Omental fat pad (tissue), 4 donors: ENCODE measurements at places on chromosomes 6 and 20.

- no peak for DNase-seq
Measured at GRCh38 chr6:4732691-4733315, 43.4 kb upstream of the CDYL start.

GRCh38 chr6:51268666-51269065 is 450.0 kb downstream of the TFAP2B start:
- no peak for DNase-seq

DNA sequence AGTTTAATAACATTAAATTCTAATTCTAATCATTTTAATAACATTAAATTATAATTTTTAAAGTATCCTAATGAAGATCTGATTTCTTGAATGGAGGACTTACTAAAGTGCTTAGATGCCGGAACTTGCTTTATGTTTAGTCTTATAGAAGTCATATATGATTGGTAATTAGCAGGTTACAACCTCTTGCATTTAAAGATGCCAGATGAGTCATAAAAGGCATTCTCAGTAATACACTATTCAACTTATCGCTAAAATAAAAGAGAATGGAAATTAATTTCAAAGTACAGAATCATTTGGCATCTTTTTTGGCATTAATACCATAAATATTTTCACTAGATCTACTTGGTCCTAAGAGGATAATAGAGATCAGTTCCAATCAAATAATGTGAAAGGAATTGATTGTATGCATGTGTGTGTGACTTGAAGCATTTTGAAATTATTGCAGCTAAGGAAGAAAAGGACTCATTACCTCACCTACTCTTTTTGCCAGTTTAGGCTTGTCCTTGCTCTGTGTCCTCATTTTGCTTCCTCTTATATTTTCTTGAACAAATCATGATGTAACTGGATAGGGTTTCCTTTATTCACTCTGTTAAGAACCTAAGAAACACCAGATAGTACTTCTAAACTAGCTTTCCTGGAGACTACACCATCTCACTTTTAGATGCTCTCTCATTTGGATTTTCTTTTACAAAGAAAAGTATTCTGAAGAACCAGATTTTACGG is 2.7 kb downstream of the COL21A1 start:
- no peak for DNase-seq

- DNase-seq, result no peak
Measured at GRCh38 chr20:11676630-11677287, 240.9 kb upstream of the BTBD3 start.

GRCh38 chr20:3227506-3227905 is 11.5 kb downstream of the SLC4A11 start:
- no peak for DNase-seq

DNA sequence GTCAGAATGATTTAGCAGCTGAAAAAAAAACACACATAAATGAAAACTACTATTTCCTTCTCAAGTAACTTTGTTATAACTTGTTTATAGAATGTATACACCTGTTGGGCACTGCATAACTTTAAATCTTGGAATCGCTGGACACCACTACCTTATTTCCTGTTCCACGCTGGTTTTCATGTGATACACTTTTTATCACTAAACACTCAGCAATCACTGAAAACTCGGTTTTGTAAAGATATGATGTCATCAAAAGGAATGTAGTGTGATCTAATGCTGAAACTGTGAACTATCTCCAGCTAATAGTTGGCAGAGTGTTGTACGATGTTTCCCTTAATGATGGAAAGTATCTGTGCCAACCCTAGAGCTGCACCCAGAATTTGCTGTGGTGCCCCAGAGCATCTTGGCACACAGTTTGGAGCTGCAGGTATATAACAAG is 127.9 kb downstream of the BACH2 start:
- no peak for DNase-seq

GRCh38 chr6:116579143-116579542 is 7.8 kb downstream of the RWDD1 start:
- DNase-seq, result no peak

- DNase-seq, result no peak
Measured at GRCh38 chr20:13857304-13857703, 72.5 kb downstream of the NDUFAF5 start.

DNA sequence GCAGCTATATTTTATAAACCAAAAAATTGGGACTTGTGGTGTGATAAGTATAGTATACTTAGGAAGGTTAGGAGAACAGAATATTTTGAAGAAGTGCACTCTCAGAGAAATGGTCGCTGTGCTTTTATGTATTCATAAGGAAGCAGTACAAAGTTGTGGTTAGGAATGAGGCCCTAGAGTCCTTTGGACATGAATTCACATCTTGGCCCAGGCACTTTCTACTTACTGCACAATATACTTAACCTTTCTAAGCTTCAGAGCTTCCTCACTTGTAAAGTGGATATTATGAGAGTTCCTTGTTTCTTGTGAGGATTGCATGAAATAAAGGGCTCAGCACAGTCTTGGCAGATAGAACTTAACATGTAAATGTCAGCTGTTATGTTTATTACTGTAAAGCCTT is 21.0 kb upstream of the SERINC3 start:
- no peak for DNase-seq

DNA sequence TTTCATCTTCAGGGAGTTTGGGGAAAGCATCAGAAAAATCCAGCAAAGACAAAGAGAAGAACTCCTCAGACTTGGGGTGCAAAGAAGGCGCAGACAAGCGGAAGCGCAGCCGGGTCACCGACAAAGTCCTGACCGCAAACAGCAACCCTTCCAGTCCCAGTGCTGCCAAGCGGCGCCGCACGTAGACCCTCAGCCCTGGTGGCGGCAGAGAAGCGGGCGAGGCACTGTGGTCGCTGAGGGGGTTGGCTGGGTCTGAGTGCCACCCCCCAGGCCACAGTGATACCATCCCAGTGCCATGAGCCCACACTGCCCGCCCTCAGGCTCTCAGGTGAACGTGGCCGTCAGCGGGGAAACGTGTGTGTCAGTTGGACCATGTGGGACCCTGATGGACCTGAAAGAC is 3.2 kb downstream of the MRGBP start:
- no peak for DNase-seq

- DNase-seq, result no peak
Measured at GRCh38 chr6:36622901-36623546, 28.9 kb downstream of the SRSF3 start.

DNA sequence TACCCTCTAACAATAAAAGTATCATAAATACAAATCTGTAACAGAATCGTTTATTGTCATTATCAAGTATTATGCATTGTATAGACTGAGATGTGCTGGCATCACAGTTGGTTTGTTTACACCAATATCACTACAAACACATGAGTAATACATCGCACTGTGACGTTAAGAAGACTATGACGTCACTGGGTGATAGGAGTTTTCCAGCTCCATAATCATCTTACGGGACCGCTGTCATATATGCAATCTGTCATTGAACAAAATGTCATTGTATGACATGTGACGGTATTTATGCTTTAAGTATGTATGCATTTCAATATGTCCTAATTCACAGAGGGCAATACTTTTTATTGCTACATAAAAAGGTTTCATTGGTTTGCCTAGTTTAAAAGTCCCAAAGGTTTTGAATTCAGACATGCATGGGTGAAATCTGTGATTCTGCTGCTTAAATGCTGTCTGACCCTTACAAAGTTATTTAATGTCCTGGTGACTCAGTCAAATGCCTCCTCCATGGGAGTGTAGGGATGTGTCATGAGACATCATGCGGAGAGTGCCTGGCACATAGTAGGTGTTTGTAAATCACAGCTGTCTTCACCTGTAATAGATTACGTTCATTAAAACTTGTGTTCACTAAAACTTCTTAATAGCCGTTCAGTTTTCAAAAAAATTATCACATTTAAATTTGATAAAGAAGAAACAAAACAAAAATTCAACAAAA is 160.7 kb upstream of the PDE10A start:
- no peak for DNase-seq

- no peak for DNase-seq
Measured at GRCh38 chr6:146819596-146820320, 221.0 kb downstream of the ADGB start.

DNA sequence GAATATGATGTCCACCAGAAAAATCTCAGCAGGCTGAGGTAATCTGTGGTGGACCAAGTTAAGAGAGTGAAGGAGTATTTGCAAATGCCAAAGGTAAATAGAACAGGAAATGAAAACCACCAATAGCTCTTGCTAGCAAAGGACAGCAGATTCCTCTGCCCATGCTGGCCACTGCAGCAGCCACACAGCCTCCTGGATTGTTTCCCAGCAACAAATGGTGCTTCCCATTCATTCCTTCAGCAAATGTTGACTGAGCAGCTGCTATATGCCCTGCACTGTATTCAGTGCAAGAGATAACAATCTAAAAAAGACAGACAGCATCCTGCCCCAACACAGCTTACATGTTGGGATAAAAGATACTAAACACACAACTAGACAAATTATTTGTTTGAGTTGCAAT is 11.0 kb downstream of the ROS1 start:
- DNase-seq, result no peak

DNA sequence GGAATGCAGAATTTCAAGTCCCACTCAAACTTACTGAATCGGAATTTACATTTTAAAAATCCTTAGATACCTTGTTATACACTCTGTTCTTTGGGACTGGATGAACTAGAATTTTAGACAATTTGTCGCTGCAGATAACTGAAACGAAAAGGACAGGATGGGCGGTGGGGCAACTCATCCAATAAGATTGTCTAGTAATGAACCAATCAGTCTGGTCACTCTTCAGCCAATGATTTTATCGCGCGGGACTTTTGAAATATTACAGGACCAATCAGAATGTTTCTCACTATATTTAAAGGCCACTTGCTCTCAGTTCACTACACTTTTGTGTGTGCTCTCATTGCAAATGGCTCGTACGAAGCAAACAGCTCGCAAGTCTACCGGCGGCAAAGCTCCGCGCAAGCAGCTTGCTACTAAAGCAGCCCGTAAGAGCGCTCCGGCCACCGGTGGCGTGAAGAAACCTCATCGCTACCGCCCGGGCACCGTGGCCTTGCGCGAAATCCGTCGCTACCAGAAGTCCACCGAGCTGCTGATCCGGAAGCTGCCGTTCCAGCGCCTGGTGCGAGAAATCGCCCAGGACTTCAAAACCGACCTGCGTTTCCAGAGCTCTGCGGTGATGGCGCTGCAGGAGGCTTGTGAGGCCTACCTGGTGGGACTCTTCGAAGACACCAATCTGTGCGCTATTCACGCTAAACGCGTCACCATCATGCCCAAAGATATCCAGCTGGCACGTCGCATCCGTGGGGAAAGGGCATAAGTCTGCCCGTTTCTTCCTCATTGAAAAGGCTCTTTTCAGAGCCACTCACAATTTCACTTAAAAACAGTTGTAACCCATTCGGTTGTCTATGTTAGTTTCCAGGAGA is 41.9 kb upstream of the HFE start:
- DNase-seq, result peak; percentile 80

- no peak for DNase-seq
Measured at GRCh38 chr6:37205175-37205996, 35.4 kb downstream of the PIM1 start.

GRCh38 chr6:91926361-91926760 is 1339.5 kb upstream of the MAP3K7 start:
- DNase-seq, result no peak

DNA sequence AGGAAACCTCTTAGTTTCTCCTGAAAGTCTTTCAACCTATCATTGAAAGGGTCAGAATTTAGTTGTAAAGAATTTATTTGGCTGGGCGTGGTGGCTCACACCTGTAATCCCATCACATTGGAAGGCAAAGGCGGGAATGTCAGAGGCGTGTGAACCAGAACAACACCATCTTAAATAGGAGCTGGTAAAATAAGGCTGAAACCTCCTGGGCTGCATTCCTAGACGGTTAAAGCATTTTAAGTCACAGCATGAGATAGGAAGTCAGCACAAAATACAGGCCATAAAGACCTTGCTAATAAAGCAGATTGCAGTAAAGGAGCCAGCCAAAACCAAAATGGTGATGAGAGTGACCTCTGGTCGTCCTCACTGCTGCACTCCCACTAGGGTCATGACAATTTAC is 29.6 kb downstream of the OR2B2 start:
- DNase-seq, result no peak

- no peak for DNase-seq
Measured at GRCh38 chr20:52621401-52621800, 350.8 kb upstream of the TSHZ2 start.

GRCh38 chr6:35218021-35218420 is 4.3 kb downstream of the SCUBE3 start:
- DNase-seq, result no peak

DNA sequence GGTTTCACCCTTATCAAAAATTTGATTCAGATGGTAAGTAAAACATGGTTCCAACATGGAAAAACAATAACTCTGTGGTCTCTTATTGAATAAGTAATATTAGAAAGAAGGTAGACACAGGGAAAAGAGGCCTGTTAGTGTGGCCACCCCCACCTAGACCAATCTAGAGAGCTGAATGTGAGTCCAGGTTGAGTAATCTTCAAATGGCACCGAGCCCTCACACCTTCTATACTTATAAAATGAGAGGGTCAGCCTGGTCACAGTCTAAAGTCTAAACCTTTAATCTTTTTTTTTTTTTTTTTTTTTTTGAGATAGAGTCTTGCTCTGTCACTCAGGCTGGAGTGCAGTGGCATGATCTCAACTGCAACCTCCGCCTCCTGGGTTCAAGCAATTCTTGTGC is 6.9 kb downstream of the FAM184A start:
- DNase-seq, result no peak

DNA sequence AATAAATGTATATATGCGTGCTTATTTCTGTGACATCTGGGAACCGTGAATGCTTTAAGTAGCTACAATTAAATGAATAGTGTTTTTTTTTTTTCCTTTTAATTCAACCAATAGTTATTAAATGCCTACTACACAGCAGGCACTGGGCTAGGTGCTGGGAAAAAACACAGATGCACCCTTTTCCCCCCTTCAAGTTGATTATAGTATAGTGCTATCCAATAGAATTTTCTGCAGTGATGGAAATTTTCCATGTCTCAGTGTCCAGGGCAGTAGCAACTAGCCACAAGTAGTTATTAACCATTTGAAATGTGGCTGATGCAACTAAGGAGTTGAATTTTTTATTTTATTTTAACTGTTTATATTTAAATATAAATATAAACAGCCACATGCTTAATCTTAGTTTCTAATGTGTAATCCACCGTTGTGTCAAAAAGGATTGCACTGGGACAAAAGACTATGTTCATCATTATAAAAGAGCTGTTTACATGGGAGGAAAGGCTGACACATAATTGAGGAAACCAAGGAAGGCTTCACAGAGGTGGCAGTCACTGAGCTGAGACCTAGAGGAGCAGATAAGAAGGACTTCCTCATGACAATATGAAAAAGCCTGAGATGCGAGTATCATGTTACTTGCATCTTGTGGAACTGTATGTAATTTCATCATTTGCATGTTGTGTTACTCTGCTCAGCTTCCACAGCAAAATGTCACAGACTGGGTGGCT is 261.2 kb upstream of the PLCB4 start:
- DNase-seq, result no peak

GRCh38 chr6:25257686-25258348 is 21.4 kb upstream of the CARMIL1 start:
- DNase-seq, result no peak
